ENCODE measurements at places on chromosomes 1 and 21. TPM values are rescaled to one million over a fixed set of nuclear protein-coding genes. Genes with fewer than 3 reads are reported as not detected.

DNA sequence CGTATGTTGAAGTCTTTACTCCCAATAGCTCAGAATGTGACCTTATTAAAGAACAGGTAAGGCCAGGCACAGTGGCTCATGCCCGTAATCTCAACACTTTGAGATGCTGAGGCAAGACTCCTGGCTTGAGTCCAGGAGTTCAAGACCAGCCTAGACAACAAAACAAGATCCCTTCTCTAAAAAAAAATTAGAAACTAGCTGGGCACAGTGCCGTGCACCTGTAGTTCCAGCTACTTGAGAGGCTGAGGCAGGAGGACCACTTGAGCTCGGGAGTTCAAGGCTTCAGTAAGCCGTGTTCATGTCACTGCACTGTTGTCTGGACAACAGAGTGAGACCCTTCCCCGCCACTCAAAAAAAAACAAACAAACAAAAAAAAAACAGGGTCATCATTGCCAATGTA, 171.3 kb downstream of the RERE start:
- no peak overlapping the region for H3K27ac ChIP-seq
- no peak overlapping the region for H3K4me3 ChIP-seq
- no peak for DNase-seq

The SLC9C2 gene
- not detected for polyA plus RNA-seq

- no peak for DNase-seq
- no peaks in the 10 kb centered on the region for H3K36me3 ChIP-seq
- peak overlapping the region; percentile 66 for H3K27ac ChIP-seq
- peaks cover 16% of the 10 kb centered on the region for H3K4me1 ChIP-seq
Measured at GRCh38 chr21:45290948-45291612, 3.4 kb upstream of the POFUT2 start.

GRCh38 chr1:58779059-58779754, 4.6 kb downstream of the JUN start:
- DNase-seq, result no peak
- H3K27me3 ChIP-seq, result peaks cover 4% of the 10 kb centered on the region
- peaks cover 7% of the 10 kb centered on the region for H3K4me1 ChIP-seq
- no peak overlapping the region for H3K4me3 ChIP-seq

The DDAH1 gene
- polyA plus RNA-seq, result not detected

The ANGPTL7 gene
- not detected for polyA plus RNA-seq

GRCh38 chr1:247378334-247379073, 37.5 kb upstream of the NLRP3 start:
- no peak overlapping the region for H3K27ac ChIP-seq
- H3K36me3 ChIP-seq, result no peaks in the 10 kb centered on the region
- DNase-seq, result no peak
- no peaks in the 10 kb centered on the region for H3K27me3 ChIP-seq
- no peaks in the 10 kb centered on the region for H3K4me1 ChIP-seq
